ENCODE measurements at places on chromosomes 7 and 10.

DNA sequence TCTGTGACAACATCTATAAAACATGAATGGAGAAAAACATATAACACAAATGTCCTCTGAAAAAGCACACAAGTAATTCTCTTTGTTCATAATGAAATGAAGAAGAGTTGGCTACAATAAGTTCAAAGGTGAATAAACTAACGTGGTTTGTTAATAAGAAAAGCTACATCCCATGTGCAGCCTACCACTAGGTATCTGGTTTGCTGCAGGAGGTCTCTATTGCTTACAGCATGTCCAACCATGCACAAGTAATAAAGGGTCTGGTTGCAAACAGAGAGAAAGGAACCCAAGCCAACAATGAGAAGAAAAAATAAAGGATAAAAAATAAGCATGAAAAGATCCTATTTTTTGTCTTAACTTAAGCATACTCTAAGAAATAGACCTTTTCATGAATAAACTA lies 139.2 kb downstream of the CHCHD3 start:
- DNase-seq, result no peak

- no peak for DNase-seq
These were observed 22.5 kb downstream of the EPHB4 start for GRCh38 chr7:100804681-100805431.

DNA sequence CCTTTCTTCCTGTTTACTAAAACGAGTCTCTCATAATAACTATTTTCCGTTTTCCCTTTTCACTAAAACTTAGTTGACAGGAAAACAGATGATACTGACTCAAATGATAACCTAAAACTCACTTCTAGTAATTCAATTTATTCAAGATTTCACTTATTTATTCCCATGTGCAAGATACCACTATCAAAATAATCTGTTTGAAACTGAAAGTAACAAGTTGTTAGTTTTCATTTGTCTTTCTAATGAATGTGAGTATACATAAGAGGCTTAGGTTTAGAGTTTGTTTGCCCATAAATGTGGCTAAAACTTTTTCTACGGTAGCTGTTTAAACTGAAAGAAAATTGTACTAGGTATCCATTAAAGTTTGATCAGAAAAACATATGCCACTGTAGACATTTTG lies 314.9 kb upstream of the STEAP1 start:
- no peak for DNase-seq

GRCh38 chr10:10462151-10462941 lies 555.3 kb upstream of the CELF2 start:
- no peak for DNase-seq

DNA sequence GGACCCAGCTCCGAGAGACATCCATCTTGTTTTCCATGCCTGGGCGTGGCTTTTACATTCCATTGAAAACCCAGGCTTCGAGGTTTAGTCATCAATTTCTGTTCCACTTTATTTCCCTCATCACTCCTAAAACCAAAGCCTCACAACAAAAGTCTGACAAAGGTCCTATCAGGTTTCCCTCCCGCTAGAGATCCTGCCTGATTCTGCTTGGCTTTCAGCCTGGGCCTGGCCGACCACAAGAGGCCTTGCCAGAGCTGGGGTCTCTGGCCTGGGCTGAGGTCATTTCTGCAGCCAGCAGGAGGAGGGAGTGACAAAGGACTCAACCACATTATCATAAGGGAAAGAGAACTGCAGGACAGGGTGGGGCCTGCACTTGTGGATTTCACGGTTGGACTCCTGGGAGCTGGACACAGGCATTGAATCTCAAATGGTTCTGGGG lies 167.0 kb downstream of the FANK1 start:
- DNase-seq, result no peak
